LoVo (cell line): ENCODE measurements at places on chromosomes 13 and 19.

- DNase-seq, result no peak
These were observed 22.5 kb upstream of the ALOX5AP start for GRCh38 chr13:30712536-30713532.

DNA sequence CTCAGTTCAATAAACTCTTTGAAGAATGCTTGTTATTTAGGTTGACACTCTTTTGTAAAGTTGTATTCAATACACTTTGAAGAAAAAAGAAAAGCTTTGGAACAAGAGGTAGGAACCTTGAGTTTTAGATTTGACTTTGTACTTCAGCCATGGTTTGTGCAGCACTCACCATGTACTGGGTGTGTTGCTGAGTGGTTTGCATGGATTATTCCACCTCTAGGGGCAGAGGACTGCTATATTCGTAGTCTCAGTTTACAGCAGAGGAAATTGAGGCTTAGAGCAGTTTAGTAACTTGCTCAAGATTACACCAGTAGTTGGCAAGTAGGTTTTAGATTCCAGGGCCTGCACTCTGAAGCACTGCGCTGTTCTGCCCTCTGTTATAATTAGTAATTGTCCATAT is 68.8 kb downstream of the DNAJC3 start:
- DNase-seq, result no peak

GRCh38 chr13:59658027-59658737 is 505.5 kb downstream of the DIAPH3 start:
- DNase-seq, result peak; percentile 31

DNA sequence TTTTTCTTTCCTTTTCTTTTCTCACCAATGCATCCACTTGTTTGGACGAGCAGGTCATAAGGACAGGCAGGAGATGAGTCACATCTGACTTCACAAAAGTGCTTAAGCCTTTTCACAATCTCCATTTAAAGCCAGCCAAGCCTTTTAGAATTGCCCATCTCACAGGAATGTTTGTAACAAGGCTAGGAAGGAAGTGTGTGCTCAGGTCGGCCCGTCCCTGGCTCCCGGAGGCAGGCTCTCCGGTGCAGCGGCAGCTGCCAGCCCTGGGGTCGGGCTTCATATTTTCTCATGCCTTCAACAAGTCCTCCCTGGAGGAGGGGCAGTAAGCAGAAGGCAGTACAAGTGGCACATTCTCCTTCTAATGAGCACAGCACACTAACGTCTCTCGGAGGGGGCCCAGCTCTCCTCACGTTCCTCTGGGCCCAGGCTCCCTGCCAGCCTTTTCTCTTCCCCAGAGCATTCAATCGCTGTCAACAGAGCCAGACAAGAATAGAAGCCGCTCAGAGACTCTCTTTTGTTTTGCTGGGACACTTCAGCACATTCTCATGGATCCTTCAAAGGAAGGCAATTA is 180.5 kb downstream of the COL4A1 start:
- peak; percentile 24 for DNase-seq

GRCh38 chr13:23683084-23683483 is 112.9 kb downstream of the TNFRSF19 start:
- no peak for DNase-seq

DNA sequence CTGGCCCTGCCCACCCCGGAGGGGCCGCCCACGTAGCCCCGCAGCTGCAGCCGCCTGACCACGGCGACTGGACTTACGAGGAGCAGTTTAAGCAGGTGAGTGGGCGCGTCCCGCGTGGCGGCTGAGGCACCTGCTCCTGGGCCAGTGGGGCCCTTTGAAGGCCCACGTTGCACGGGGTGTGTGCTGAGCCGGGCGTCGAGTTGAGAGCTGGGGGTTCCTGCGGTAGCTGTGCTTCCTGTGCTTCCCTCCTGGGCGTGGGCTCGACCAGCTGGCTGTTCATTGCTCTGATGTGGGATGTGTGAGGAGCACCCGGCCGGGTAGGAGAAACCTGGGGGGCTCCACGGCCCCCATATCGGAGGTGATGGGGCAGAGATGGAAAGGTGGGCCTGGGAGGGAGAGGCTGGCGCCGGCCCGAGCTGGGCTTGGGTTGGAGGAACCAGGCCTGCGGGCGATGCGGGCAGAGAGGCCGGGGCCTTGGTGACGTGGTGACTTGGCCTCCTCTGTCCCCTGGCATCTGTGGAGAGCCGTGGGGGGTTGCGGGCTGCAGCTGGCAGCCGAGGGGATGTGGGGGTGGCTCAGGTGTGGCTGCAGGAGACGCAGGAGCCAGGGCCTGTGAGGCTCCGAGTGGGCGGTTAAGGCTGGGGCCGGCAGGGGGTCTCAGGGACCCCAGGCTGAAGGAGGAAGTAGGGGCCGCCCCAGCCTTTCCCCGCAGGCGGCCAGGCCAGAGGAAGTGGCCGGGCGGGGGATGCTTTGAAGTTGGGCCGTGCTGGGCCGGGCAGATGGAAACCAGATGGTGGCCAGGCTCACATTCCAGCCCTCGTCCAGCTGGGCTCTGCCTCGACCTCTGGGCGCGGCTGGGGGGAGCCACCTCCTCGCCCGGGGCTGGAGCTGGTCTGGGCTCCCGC is 7.1 kb downstream of the ARID3A start:
- DNase-seq, result no peak

GRCh38 chr19:18401580-18402112 is 4.2 kb upstream of the LRRC25 start:
- peak; percentile 72 for DNase-seq

DNA sequence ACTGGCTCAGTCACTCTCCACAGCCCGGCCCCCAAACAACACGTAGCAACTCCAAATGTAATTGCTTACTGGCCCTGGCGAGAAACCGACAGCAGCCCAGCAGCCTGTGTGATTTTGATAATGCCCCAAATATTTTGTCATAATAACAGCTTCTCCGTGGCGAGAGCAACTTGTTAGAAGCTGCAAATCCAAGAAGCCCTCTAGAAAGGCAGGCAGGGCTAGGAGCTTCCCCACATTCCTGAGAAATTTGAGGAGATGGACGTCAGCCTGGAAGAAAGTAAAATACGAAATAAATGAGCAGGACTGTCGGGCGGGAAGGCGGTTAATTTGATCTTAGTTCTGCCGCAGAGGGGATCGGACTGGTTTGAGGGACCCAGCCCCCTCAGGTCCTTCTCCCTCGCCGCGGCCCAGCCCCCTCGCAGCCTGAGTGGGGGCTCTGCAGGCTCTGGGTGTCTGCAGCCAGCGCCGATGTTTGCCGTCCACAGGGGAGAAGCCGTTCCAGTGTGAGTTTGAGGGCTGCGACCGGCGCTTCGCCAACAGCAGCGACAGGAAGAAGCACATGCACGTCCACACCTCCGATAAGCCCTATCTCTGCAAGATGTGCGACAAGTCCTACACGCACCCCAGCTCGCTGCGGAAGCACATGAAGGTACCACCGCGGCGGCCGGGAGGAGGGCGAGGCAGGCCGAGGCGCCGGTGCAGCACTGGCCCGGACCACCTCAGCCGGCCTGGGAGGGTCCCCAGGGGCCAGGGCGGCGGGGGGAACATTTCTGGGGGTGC is 3.1 kb downstream of the ZIC2 start:
- DNase-seq, result no peak

DNA sequence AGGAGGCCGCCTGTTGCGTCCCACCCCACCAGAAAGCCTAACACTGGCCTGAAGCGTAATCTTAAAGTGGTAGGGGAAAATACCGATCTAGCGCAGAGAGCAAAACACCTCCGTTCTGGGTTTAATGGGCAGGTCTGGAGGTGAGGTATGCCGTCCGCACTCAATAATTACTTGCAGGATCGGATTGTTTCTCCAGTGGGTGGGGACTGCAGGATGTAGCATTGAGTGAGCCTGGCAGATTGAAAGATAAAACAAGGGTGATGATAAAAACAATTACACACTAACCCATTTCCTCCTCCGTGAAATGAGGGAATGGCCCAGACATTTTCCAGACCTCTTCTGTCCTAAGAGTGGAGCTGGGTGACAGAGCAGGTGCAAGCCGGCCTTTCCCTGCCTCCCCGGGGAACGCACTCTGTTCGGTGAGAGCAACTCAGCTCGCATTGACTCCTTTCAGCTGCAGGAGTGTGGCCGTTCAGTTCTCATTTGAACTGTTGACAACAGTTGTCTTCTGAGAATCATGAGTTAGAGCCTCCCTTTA is 110.2 kb upstream of the DOCK9 start:
- no peak for DNase-seq

DNA sequence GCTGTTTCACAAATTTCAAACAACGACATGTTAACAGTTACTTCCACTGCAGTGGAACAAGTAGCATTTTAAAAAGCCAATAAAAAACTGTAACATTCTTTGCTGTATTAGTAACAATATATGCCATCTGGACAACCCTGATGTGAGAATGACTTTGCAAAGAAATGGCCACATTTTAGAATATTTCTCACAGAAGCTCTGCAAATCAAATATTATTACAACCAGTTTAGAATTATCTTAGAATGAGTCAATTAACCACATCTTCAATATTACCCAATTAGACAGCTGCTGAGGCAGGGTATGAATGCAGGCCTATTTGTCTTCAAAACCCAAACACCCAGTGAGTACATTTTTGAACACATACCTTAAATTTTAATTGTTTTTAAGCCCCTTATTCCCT is 3.2 kb downstream of the ZNF699 start:
- DNase-seq, result no peak

- no peak for DNase-seq
These were observed 684.8 kb downstream of the DIAPH3 start for GRCh38 chr13:59478908-59479307.

- DNase-seq, result no peak
These were observed 582.5 kb downstream of the EFNB2 start for GRCh38 chr13:105952973-105953290.

DNA sequence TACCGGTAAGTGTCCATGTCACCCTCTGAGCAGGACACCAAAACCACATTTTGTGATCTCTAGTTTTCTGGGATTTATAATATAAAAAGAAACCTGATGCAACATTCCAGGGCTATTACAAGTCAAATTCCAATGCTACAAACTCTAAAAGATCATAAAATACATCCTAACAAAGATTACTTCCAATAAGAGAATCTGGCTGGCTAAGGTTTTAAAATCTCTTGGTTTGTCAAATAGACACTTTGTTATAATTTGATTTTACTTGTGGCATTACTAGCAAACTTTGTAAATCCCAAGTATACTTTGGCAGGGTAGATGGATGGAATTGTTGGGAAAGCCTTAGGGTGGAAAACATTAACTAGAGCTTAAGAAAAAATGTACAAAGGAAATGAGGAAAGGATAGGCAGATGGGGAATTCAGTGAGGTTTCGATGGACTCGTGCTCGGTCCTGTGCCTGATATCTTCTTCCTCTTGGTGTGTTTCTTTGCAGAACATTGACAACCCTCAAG is 74.0 kb upstream of the POMP start:
- DNase-seq, result no peak

GRCh38 chr19:3269916-3270671 is 45.6 kb downstream of the CELF5 start:
- DNase-seq, result no peak

- DNase-seq, result no peak
These were observed 18.3 kb downstream of the CCDC97 start for GRCh38 chr19:41328157-41328841.
